ENCODE measurements at places on chromosomes 2 and 18.

DNA sequence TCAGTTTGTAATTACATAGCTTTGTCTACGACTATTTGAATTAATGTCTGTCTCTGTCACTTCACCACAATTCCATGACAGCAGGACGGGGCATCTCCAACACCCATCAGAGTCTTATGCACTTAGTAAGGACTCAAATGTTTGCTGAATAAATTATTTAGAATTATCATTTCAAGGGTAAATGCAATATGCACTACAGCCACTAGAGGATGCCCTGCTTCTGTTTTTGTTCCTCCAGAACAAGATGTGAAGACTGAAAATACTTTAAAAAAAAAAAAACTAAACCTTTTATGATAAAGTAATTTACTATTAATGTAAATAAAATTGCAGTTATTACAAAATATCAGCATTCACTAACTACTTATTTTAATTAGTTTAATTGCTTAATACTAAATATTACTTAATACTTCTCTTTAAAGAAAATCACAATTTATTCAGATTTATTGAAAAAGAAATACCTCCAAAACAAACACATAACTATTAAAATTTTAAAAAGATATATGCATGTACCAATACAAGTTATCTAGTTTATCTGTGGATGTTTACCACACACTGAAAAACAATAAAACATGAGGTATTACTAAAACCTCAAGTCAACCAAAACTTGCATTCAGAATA, 3.2 kb downstream of the PIGN start:
- DNase-seq: peak; percentile 38

- DNase-seq: no peak
These were observed 79.0 kb upstream of the CABLES1 start for GRCh38 chr18:23056315-23056714.

DNA sequence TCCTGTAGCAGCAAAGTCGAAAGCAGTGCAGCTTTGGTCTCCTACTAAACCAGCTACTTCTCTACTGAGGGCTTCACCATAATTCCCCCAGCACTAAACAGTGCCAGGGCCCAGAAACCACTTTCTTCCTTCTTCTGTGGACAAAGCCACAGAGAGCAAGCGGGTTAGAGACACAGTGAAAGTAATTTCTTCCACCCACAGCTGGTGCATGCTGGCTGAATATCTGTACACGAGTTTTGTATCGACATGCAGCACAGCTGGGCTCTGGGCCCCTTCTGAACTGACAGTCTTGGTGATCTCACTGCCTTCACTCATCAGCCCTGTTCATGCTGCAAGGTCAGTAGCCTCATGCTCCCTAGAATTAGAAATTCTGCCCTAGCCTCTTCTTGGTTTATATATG, 74.0 kb upstream of the SULT1C3 start:
- no peak for DNase-seq

GRCh38 chr2:173286153-173286809, 68.4 kb upstream of the CDCA7 start:
- DNase-seq: no peak

DNA sequence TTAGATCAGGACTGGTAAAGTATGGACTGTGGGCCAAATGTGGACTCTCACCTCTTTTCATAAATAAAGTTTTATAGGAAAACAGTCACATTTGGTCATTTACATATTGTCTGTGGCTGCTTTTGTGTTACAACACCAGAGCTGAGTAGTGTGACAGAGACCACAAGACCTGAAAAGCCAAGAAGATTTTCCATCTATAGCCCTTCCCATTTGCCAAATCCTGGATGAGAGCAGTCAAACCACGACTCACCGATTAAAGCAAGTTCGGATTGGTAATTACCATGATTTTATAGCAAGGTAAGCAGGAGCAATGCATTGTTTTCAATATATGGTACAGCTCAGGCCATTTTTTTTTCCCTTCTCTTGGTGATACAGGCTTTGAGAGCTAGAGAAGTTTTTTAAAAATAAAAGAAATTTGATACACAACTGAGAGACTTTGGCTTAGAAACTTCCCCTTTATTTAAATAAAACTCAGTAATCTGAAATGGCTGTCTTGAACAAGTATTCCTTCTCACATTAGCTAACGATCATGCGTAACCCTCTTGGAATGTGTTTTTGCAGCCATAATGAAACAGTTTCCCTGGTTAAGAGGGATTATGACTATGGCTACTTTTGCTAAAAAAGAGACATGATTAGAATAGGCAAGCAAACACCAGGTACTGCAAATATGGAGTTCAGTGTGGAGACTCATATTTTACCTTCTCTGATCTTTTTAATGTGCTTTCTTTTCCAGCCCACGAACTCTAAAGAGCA, 9.5 kb upstream of the MALL start:
- no peak for DNase-seq

DNA sequence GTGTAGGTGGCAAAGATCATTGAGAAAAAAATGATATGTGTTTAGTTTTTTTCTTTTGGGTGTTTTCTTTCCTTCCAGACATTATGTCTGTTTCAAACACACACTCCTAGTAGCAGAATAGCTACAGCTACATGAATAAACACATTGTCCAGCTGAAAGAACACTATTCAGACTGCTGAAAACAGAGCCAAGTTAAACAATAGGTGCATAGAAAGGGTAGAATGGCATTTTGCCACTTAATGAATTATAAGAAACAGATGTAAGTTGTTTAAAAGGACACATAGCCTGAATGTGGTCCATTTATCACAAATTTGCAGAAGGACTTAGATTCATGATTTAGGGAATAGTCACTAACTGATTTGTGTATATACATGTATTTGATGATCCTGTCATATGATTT, 20.1 kb downstream of the CTLA4 start:
- DNase-seq: no peak

DNA sequence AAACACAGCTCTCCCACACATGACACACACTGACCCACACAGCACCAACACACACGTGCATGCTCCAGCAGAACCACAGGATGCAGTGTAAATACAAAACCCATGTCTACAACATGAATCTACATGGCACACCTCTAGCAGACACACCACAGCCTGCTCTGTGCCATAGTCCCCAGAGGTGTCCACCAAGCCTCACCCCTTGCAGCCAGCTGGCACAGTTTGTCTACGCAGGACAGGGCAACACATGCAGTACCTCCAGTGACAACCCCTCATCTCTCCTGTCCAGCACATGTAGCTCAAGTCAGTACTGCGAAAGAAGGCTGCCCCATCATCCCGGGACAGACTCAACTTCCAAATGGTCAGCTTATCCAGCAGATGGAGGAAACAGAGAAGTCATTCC, 18.9 kb downstream of the CELF4 start:
- DNase-seq: no peak

DNA sequence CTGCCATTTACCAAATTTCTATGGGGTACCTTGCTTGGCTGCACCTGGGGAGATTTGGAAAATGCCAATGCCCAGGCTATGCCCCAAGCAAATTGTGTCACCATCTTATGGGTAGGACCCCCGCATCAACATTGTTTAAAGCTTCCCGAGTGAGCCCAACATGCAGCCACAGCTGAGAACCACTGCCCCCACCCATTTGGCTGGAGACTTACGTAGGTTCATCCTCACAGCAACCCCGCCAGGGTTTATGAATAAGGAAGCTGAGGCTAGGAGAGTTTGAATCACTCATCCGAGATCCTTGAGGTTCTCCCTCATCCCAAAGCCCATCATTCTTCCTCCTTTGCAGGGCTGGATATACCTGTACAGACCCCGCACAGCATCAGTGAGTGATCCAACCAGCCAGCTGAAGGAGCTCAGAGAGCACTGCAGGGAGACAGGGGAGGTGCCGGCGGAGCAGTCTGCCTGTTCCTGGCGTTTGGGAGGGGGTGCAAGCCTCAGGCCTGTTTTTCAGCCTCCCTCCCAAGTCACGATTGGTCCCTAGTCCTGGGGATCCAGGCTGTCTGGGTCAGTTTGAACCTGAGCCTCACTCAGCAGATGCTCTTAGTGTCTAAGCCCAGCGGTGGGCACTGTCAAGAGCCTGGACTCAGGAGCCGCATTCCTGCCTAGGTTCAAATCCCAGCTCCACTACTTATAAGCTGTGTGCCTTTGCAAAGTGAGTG, 164.9 kb downstream of the SMAD7 start:
- no peak for DNase-seq

DNA sequence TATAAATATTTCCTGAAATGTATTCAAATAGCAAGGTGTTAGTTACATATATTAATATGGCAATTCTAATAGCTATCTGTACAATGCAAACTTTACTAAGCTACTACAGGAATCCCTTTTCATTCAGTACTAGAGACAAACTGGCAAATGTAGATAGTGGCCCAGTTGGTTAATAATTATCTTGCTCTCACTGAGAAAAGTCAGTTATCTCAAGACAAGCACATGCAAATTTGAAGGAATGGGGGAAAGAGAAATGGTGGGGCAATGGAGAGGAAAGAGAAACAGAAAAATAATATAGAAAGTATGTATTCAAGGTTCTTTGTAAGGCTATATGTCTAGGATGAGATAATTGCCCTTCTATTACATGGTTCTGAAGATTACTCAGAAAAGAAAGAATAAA, 280.0 kb downstream of the FIGN start:
- DNase-seq: no peak

DNA sequence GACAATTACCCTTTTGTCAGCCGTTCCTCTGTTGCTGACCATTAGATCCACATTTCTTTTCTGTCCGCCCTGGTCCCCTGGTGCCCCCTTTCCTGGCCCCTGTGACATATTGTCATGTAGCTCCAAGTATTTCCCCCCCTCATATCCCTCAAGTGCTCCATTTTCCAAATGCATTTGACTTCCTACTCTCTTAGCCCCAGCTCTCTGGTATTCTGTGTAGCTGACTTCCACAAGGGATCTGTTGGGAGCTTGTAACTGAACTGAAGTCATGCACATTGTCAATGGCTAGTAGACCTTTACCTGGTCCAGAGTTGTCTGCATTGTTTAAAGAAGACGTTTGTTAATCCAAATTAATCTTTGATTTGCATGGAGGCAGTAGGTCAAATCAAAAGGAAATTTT, 34.8 kb downstream of the LIPG start:
- DNase-seq: no peak

GRCh38 chr2:207505728-207506127, 24.0 kb upstream of the CREB1 start:
- no peak for DNase-seq

DNA sequence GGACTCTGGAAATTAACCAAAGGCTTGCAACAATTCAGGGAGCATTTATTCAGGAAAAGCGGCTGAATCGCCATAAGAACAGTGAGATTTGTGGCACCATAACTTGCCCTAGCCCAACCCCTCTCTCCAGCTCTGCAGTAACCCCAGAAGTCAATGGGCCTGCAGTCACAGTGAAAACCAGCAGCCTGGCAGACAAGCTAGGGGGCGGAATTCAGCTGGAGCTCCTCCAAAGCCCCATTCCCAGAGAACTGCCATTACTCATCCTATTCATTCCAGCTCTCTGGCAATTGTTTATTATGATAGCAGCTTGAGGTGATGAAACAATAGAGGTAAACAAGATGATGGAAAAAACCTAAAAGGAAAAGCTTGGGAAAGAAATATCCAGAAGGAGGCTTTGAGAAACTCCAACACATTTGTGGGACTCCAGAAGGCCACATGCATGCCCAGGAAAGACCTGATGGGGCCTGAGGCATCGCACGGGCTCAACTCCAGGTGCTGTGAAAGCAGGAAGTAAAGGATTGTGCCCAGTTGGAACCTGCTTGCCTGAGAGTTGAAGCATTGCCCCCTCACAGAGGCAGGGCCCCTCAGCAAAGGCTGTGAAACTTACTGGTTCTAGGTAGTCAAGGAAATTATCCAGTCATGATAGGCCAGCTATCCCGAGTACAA, 126.7 kb downstream of the TWIST2 start:
- DNase-seq: no peak

DNA sequence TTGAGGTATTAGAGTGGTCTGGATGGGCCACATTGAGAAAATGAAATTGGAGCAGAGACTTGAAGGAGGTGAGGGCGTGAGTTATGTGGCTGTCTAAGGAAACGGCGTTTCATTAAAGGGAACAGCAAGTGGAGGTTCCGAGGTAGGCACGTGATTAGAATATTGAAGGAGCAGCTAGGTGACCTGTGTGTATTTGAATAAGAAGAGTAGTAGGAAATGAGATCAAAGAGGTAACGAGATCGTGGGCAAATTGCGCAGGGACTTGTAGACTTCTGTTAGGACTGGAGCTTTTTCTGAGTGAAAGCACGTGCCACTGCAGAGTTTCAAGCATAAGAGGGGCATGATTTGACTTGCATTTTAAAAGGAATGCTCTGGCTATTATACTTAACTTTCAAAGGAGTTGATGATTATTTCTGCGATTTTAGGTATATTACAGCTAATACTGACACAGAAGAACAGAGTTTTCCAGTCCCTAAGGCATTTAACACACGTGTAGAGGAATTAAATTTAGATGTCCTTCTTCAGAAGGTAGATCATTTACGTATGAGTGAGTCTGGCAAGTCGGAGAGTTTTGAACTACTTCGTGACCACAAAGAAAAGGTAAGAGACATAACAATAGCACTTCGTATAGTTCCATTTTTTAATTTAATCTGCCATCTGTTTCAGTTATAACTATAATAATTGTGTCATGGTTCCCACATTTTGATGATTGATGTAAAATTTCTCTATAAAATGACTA, 48.7 kb downstream of the RMDN2 start:
- no peak for DNase-seq

DNA sequence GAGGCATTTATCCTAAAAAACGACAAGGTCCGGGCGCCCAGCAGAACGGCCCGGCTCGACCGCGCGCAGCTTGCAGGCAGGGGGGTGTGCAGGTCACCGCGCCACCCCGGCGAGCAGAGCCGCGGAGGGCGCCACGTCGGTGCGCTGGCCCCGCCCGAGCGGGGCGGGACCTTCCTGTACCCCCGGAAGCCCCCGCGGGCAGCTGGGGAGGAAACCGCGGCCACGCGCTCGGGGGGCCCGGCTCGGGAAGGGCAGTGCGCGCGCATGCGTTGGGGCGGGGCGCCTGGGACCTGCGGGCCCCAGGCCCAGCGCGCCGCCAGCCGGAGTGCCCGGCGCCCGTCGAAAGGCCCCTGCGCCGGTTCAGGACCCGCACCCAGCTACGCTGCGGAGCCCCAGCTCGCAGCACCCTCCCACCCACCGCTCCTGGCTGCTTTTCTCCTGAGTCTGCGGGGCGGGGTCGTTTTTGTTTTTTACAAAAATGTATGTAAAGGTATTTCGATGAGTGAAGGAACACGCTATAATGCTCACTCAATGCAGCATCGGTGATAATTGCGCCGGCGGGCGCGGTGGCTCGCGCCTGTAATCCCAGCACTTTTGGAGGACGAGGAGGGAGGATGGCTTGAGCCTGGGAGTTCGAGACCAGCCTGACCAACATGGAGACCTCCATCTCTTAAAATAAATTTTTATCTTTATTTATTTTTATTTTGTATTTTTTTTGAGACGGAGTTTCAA, 47.7 kb upstream of the POMC start:
- peak; percentile 87 for DNase-seq

- DNase-seq: no peak
These were observed 14.6 kb downstream of the ITGB1BP1 start for GRCh38 chr2:9408641-9409151.
